ENCODE measurements at places on chromosomes 4 and X.

GRCh38 chr4:83852085-83852451, 316.2 kb downstream of the GPAT3 start:
- no peak for DNase-seq

DNA sequence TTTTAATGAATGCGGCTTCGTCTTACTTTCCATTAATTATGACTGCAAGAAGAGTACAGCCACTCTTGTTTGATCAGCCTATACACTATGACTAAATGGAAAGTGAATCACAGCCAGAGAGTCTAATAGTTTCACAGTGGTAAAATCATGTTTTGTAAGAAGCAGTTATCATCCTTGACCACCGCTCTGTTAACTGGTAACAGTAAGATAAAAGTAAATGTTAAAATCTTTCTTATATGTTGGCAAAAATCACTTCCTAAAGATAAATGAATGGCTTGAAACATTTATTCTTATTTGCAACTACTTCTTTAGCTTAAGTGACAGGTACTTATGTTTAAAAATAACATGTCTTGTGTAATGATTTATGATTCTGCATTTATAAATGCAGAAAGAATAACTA, 13.2 kb downstream of the GALNT7 start:
- DNase-seq, result no peak

- no peak for DNase-seq
Observed at GRCh38 chr4:141142423-141142822, 9.2 kb upstream of the RNF150 start.

DNA sequence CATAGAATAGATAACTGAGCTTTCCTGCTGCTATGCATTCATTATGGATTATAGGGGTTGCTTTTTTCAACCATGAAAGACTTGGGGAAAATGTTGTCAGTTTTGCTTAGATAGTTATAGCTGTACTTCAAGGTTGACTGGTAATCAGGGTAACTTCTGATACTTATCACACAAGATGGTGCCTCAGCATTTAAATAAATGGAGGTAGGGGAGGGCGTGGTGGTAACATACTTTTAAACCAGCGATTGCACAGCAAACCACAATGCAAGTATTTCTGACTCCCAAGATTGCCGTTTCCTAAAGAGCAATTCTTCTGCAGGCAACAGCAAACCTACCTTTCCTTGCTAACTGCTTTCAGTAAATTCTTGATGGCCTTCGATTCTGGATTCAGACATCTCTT, 1.3 kb downstream of the CXCL10 start:
- no peak for DNase-seq

- no peak for DNase-seq
Observed at GRCh38 chrX:19514791-19515614, at the start of gene MAP3K15. Gene MAP3K15, minus strand, starts transcription at chrX:19515508. Its CDS starts 247 bp downstream, at chrX:19515261.

GRCh38 chr4:28654618-28655017, 1794.0 kb downstream of the STIM2 start:
- no peak for DNase-seq

DNA sequence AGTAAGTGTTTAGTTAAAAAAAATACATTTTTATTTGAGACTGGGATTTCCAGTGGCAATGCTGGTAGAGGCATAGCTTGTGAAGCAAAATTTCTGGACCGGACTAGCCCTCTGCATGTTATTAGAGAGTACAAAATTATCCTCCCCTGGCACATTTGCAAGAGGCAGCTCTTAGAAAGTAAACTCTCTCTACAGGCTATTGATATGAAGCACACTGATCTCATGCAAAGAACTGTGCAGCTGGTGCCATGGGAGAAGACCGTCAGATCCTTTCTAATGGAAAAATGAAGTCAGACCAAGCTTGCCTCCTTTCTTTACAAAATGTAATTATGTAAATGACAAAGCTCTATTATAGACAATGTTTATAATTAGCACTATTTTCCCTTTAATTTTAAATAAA, 2717.2 kb downstream of the PCDH7 start:
- no peak for DNase-seq

DNA sequence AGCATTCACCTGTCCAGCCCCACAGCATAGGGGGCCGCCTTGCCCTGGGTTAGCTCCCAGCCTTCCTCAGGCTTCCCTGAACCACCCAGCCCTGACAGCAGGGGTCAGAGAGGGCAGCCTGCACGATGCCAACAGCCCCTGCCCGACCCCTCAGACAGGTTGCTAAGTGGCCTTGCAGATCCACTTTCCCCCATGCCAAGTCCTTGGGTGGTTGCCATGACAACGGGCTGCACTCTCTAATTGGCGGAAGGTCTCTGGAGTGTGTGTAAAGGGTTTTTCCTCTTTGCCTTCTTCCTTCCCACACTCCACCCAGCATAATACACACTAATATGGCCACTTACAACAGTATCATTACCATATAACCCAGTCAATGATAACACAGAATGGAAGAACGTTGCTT, 99.6 kb upstream of the AFAP1 start:
- no peak for DNase-seq

- no peak for DNase-seq
Observed at GRCh38 chrX:109623997-109624396, 975 bp downstream of the KCNE5 start.

DNA sequence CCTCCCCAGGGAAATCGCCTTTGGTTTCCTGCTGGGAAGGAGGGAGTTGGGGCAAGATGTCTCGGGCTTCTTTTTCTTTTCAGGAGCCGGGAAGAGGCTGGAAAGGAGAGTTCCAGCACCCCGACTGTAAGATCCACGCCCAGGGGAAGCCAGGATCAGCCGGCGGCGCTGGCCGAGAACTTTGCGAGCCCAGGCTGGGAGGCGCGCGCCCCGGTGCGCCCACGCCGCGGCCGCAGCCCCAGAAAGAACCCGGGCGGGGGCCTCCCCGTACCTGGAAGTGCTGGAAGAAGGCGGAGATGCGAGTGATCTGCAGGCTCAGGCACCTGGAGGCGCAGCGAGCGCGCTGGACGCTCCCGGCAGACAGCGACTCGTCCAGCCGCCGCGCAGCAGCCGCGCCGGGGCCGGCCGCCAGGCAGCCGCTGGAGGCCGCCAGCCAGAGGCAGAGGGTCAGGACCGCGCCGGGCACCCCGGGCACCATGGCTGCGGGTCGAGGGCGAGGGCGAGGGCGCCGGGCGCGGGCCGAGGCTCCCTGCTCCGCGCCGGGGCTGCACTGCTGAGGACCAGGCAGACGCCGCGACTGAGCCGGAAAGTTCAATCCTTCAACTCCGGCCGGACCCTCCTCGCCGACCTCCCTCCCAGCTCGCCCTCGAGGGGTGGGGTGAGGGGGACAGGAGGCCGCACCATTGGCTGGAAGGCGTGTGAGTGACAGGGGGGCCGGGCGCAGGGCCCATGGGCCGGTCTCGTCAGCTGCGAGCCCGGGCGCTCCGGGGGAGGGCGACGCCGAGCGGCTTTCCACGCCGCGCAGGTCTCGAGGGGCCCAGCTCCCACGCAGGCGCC, at the start of gene ANOS1:
TSS of gene ANOS1 (minus strand) at position 579 of the 837 bp plus-strand sequence. CDS start at position 478, 101 bp downstream.
- DNase-seq, result no peak

GRCh38 chr4:112753333-112753732, 116.4 kb downstream of the LARP7 start:
- no peak for DNase-seq

DNA sequence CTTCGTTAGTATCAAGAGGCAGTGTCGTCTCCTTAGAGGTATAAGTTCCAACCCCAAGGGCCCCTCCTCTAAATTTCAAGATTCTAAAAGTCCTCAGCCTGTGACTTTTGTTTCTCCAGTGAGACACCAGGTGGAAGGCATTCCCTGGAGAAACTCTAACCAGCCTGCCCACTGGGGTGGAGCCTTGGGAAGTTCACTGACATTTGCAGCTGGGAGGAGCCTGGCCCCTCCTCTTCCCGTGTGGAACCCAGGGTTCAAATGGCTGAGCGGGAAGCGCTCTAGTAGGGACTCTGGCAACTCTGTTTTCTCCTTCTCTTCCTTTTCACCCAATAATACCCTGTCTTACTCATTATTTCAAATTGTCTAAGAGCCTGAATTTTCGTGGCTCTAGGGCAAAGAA, 325.0 kb downstream of the TLL1 start:
- no peak for DNase-seq

- DNase-seq, result peak; percentile 85
Observed at GRCh38 chrX:48911412-48912182, at the start of gene SLC35A2. Gene SLC35A2, minus strand, starts transcription at chrX:48911646. Its CDS starts 10 bp downstream, at chrX:48911636.

GRCh38 chrX:13518126-13518525, 51.3 kb upstream of the EGFL6 start:
- no peak for DNase-seq

DNA sequence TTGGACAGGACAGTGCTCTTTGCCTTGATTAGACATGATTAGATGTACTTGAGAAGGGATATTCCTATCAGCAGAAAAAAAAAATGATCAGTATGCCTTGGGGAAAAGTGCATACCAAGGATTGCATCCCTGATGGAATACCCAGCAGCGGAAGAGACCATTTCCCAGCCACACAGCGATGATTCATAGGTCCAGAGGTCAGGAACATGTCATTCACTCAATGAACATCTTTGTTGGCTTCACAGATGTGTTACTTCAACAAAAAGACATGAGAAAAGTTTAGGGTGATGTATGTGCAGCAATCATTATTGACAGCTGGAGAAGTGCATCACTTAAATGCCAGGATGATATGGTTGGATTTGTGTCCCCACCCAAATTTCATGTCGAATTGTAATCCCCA, 293.5 kb downstream of the ZNF674 start:
- no peak for DNase-seq

- no peak for DNase-seq
Observed at GRCh38 chr4:38948551-38948950, 80.9 kb downstream of the FAM114A1 start.

- no peak for DNase-seq
Observed at GRCh38 chrX:111634823-111635729, 45.9 kb upstream of the ALG13 start.

DNA sequence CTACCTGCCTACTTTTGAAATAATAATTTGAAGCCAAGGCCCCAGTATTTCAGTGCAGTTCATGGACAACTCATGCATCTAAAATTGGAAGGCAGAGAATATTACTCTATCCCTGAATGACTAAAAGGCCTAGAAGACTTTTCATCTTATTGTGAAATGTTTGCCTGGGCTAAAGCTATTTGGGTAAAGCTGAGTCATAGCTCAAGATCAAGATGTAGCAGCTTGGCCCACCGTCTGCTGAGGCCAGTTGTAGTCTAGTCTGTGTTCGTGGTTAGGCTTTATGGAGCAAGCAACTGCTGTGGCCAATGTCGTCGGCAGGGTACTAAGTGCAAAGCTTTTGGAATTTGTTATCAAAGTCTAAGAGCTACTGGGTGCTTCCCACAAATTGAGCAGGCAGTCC, 929.1 kb downstream of the RAB28 start:
- DNase-seq, result no peak

GRCh38 chr4:189098932-189099696, 841.6 kb upstream of the FRG1 start:
- DNase-seq, result no peak

- no peak for DNase-seq
Observed at GRCh38 chr4:138671606-138672084, 343.9 kb upstream of the NOCT start.

- peak; percentile 28 for DNase-seq
Observed at GRCh38 chr4:101790521-101791181, at the start of gene BANK1. Gene BANK1, plus strand, starts transcription at chr4:101790730. Its CDS starts 151 bp downstream, at chr4:101790881.

DNA sequence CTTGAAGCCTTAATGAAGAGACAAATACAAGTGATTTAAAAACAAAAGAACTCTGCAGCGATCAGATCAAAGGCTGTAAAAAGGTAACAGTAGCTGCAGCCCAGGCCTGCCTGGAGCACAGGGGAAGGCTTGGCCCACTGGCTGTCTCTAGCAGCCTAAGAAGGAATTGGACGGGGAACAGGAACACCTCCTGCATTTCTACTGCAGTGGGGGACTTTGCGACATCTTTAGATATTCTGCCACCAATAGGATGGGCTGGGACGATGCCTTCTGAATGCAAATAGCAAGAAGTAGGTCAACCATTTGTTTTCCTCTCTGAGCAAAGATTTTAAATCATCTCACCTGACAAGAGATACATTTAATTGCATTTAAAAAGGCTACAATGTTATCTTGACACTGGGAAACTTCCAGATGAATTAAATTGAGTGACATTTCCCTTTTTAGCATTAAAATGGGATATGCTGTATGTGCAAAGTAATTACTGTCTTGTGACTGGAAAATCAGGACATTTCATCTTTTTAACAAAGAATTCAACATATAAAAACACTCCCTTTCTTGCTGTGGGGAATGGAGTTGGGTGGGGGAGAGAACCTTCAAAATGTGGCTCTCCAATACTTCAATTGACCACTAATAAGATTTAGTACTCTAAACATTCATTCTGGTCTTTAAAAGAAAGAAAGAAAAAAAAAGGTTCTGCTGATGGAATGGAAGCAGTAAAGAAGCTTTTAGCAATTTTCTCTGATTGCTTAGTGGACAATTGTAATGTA, 70.0 kb downstream of the NYX start:
- no peak for DNase-seq

DNA sequence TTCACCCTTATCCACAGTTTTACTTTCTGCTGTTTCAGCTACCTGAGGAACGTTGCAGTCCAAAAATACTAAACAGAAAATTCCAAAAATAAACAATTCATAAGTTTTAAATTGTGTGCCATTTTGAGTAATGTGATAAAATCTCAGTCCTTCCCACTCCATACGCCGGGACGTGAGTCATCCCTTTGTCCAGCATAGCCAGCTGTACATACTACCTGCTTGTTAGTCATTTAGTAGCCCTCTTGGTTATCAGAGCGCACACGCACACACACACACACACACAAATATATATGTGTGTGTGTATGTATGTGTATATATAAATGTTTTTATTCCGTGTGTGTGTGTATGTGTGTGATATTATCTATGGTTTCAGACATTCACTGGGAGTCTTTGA, 4.8 kb upstream of the CCSER1 start:
- DNase-seq, result no peak

DNA sequence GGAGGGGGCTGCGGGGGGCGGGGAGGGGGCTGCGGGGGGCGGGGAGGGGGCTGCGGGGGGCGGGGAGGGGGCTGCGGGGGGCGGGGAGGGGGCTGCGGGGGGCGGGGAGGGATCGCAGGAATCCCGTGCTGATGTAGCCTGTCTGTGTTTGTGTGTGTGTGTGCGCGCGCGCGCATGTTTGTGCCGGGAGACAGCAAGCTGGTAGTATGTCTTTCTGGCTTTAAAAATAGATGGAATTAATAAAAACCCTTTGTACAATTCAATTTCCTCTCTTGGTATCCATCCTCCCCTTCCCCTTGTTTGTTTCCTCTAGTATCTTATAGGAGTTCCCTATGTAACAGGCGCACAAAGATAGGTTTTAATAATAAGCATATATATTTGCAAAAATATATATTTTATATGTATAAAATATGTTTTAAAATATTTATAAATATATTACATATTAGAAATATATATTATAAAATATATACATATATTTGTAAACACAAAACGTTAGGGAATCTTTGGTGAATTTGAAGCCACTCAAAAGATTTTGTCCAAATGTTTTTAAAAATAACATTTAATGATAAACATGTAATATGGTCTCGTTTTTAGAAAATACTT, 782 bp downstream of the ARHGAP24 start:
- DNase-seq, result no peak

GRCh38 chr4:71275570-71275969, 63.2 kb upstream of the SLC4A4 start:
- DNase-seq, result no peak
